Osteocyte (in vitro differentiated cells): ENCODE measurements at places on chromosomes 2 and 18. TPM values are rescaled to one million over a fixed set of nuclear protein-coding genes. Genes with fewer than 3 reads are reported as not detected.

GRCh38 chr2:64773461-64774118, 119.9 kb upstream of the SERTAD2 start:
- H3K36me3 ChIP-seq = peaks cover 5% of the 10 kb centered on the region
- no peak overlapping the region for H3K4me3 ChIP-seq
- no peaks in the 10 kb centered on the region for H3K27me3 ChIP-seq
- peaks cover 8% of the 10 kb centered on the region for H3K4me1 ChIP-seq

Gene CROCC2
- total RNA-seq = not detected in 2 replicates

DNA sequence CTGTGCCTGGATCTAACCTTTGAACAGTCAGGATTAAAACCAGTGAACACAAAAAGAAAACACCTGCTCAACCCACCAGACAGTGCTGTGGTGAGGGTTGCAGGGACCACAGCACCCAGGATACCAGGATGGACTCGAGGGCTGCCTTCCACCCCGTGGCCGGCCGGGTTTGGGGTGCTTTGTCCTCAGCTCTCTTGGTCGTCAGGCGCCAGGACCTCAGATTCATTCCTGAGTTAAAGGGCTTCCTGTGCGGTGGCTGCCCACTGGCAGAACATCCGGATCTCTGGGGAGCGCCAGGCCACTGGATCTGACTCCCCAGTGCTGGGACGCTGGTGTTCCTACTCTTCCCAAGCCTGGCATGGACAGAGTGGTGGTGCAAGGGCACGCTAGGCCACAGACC, 239.8 kb downstream of the TFCP2L1 start:
- no peak overlapping the region for H3K4me3 ChIP-seq
- H3K4me1 ChIP-seq = no peaks in the 10 kb centered on the region
- H3K27ac ChIP-seq = no peak overlapping the region
- H3K27me3 ChIP-seq = peaks cover 39% of the 10 kb centered on the region
- no peaks in the 10 kb centered on the region for H3K36me3 ChIP-seq
- no peak for DNase-seq

- DNase-seq = no peak
- no peak overlapping the region for H3K4me3 ChIP-seq
- H3K36me3 ChIP-seq = no peaks in the 10 kb centered on the region
- no peaks in the 10 kb centered on the region for H3K4me1 ChIP-seq
- H3K27me3 ChIP-seq = peaks cover 29% of the 10 kb centered on the region
These were observed 48.5 kb upstream of the CTDP1 start for GRCh38 chr18:79631096-79631507.

- peaks cover 12% of the 10 kb centered on the region for H3K36me3 ChIP-seq
- no peak for DNase-seq
- H3K4me3 ChIP-seq = no peak overlapping the region
- H3K27me3 ChIP-seq = no peaks in the 10 kb centered on the region
- H3K27ac ChIP-seq = peak overlapping the region; percentile 71
- peaks cover 62% of the 10 kb centered on the region for H3K4me1 ChIP-seq
These were observed 126.6 kb downstream of the ZNF532 start for GRCh38 chr18:58991167-58991798.

DNA sequence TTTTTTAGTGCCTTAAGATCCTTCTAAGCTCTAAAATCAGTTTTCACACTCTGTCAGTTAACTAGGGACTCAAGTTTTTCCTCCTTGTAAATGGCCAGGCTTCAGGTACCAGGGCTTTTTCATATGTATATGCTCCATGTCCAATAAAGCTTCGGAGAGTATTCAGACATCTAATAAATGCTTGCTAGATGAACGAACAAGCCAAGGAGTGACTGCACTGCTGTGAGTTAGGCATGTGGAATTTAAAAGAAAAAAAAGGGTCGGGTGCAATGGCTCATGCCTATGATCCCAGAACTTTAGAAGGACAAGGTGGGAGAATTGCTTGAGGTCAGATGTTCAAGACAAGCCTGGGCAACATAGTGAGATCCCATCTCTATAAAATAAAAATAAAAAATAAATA, 81.9 kb downstream of the CDH2 start:
- no peak overlapping the region for H3K27ac ChIP-seq
- H3K27me3 ChIP-seq = no peaks in the 10 kb centered on the region
- no peak overlapping the region for H3K4me3 ChIP-seq
- no peak for DNase-seq
- H3K4me1 ChIP-seq = peaks cover 25% of the 10 kb centered on the region

- no peaks in the 10 kb centered on the region for H3K27me3 ChIP-seq
- no peak overlapping the region for H3K4me3 ChIP-seq
- H3K4me1 ChIP-seq = peaks cover 58% of the 10 kb centered on the region
- no peak overlapping the region for H3K27ac ChIP-seq
These were observed 20.4 kb downstream of the MBP start for GRCh38 chr18:77111951-77112746.

DNA sequence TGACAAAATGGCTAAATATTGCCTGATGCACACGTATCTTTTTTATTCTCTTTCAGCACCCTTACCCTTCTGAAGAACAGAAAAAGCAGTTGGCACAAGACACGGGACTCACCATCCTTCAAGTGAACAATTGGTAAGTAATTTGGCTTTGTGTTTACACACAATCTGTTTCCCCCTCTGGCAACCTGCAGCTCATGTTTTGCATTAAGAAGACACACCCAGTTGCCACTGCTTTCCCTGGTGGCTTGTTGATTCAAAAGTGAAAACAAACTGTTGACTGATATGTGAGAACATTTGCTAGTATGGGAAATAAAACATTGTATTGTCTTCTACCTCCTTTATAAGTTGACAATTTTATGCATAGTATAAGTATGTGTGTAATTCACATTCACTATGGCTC, 113.0 kb downstream of the MEIS1 start:
- H3K27me3 ChIP-seq = peaks cover 9% of the 10 kb centered on the region
- DNase-seq = no peak
- no peak overlapping the region for H3K4me3 ChIP-seq

Gene SLC1A4
- 78.7 and 81.8 TPM in 2 replicates for total RNA-seq

DNA sequence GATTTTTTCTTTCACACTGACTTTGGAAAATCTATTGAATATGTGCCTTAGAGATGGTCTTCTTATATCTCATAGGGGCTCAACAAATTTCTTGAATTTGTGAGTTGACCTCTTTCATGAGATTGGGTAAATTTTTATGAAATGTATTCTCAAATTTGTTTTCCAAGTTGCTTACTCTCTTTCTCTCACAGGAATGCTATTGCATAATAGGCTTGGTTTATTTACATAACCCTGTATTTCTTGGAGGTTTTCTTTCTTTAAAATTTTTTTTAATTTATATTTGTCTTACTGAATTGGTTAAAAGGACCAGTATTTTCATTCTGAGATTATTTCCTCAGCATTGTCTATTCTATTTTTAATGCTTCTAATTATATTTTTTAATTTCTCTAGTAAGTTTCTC, 917.1 kb downstream of the DPP10 start:
- H3K27ac ChIP-seq = no peak overlapping the region
- H3K4me1 ChIP-seq = no peaks in the 10 kb centered on the region
- H3K4me3 ChIP-seq = no peak overlapping the region
- DNase-seq = no peak

GRCh38 chr2:1740716-1741589, 3.4 kb downstream of the PXDN start:
- DNase-seq = peak; percentile 80
- H3K36me3 ChIP-seq = peaks cover 2% of the 10 kb centered on the region
- H3K4me1 ChIP-seq = peaks cover 68% of the 10 kb centered on the region
- H3K27me3 ChIP-seq = no peaks in the 10 kb centered on the region

GRCh38 chr2:37711308-37711731, 39.9 kb upstream of the CDC42EP3 start:
- peaks cover 8% of the 10 kb centered on the region for H3K36me3 ChIP-seq
- peak overlapping the region; percentile 84 for H3K27ac ChIP-seq
- H3K4me3 ChIP-seq = peak overlapping the region; percentile 6
- no peaks in the 10 kb centered on the region for H3K27me3 ChIP-seq
- peaks cover 37% of the 10 kb centered on the region for H3K4me1 ChIP-seq
- no peak for DNase-seq

GRCh38 chr18:48663931-48664847, 125.4 kb downstream of the CTIF start:
- H3K4me3 ChIP-seq = no peak overlapping the region
- H3K27me3 ChIP-seq = no peaks in the 10 kb centered on the region
- peaks cover 22% of the 10 kb centered on the region for H3K36me3 ChIP-seq
- DNase-seq = peak; percentile 89
- H3K27ac ChIP-seq = no peak overlapping the region

Gene IL1R2
- not detected in 2 replicates for total RNA-seq

DNA sequence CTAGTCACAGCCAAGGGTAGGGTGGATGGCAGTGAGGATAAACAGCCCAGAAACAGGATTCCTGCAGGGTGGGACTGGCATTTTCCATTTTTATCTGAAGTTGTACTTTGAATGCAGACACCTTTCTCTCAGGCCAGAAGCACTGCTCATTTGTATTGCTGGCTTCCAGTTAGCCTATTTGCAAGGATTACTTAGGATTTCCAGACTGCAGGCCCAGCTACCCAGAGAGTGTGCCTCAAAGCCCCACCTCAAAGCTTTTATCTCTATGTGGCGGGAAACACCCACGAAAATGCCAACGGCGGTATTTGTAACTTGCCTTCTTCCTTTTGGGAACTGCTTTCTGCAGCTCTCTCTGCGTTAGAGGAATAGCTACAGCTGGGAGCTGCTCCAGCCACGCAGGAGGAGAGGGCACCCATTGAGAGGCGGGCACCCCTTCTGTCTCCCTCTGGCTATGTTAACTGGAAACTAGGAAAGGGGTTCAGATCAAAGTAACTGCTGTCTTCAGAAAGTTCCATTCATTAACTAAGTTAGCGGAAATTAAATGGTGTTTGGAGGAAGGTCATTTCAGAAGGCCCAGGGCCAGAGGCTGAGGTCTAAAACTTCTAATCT, 144.9 kb downstream of the TGIF1 start:
- H3K4me1 ChIP-seq = peaks cover 51% of the 10 kb centered on the region
- no peak for DNase-seq
- H3K36me3 ChIP-seq = peaks cover 4% of the 10 kb centered on the region
- H3K4me3 ChIP-seq = peak overlapping the region; percentile 74
- peak overlapping the region; percentile 98 for H3K27ac ChIP-seq
- H3K27me3 ChIP-seq = no peaks in the 10 kb centered on the region

DNA sequence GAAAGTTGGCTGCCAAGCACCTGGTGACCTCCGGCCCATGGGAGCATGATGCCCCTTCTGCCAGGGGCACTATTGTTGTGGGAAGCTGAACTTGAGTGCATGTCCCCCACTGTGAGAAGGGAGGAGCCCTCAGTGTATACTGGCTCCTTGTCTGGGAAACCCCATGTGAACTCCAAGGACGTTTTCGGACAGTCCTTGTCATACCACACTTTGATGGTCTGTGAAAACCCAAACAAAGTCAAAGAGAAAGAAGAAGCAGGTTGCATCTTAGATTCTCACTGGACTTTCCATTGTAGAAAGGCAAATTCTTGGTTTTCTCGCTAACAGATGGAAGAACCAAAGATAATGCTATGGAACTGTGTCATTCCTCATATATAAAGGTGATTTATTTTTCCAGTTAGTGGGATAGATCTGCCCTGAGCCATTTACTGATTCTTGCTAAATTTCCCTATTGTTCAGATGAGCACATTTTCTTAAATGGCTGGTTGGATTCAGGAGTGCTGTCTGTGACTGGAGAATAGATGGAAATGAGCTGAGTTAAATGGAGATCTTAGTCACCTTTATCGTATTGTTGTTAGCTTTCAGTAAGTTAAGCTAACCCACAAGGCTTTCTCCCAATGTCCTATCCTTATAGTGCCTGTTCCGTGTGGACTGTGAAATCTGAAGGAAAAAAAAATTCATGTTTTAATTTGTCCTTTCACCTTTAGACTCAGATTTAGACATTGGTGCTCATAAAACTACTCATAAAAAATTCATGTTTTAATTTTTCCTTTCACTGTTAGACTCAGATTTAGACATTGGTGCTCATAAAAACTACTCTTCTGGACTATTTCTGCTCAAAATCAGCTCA, 166.6 kb downstream of the ACTR3 start:
- no peak overlapping the region for H3K4me3 ChIP-seq
- peaks cover 20% of the 10 kb centered on the region for H3K27me3 ChIP-seq
- H3K36me3 ChIP-seq = no peaks in the 10 kb centered on the region
- H3K27ac ChIP-seq = no peak overlapping the region

GRCh38 chr2:46793423-46794416, 121.9 kb downstream of the MCFD2 start:
- H3K4me3 ChIP-seq = no peak overlapping the region
- H3K4me1 ChIP-seq = peaks cover 21% of the 10 kb centered on the region
- DNase-seq = no peak
- H3K36me3 ChIP-seq = peaks cover 7% of the 10 kb centered on the region
- no peak overlapping the region for H3K27ac ChIP-seq

Gene RPRM
- not detected in 2 replicates for total RNA-seq

DNA sequence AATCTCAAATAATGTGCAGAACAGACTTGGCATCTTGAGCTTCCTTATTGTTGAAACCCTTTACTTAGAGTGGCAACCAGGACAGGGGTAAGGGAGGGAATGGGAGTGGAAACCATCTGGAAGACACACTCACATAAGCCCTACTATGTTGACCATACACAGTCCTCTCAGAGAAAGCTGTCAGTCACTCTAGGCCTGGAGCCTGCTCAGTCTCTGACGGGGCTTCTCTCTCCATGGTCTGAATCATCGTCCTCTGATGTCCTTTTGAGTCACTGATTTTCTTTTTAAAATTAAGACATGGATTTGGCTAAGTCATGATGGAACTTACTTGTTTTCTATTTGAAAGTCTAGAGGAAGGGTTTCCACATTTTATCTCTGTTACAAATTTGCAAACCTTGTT, 74.0 kb downstream of the MYO1B start:
- H3K4me3 ChIP-seq = no peak overlapping the region
- H3K27me3 ChIP-seq = no peaks in the 10 kb centered on the region
- H3K27ac ChIP-seq = peak overlapping the region; percentile 80
- peaks cover 59% of the 10 kb centered on the region for H3K4me1 ChIP-seq
- peaks cover 1% of the 10 kb centered on the region for H3K36me3 ChIP-seq

Gene SLC19A3
- not detected in 2 replicates for total RNA-seq

DNA sequence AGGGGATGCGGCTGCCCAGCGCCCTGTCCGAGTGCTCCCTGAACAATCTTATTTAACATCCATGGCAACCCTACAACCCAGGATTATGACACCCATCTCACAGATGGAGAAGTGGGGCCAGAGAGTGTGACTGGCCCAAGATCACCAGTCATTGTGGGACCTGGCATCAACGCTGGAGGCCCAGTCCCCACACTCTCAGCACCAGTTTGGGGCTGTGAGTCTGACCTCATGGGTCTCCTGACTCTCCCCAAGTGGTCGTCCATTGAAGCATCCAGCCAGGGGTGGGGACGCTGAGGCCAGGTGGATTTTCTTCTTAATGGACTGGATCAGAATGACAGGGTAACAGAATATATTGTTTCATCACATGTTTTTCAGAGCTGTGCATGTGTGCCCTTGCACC, 24.5 kb downstream of the MAL start:
- peaks cover 10% of the 10 kb centered on the region for H3K27me3 ChIP-seq
- no peak overlapping the region for H3K27ac ChIP-seq
- no peak overlapping the region for H3K4me3 ChIP-seq
- no peaks in the 10 kb centered on the region for H3K4me1 ChIP-seq

Gene RHBDD1
- total RNA-seq = 27.7 and 32.7 TPM in 2 replicates

DNA sequence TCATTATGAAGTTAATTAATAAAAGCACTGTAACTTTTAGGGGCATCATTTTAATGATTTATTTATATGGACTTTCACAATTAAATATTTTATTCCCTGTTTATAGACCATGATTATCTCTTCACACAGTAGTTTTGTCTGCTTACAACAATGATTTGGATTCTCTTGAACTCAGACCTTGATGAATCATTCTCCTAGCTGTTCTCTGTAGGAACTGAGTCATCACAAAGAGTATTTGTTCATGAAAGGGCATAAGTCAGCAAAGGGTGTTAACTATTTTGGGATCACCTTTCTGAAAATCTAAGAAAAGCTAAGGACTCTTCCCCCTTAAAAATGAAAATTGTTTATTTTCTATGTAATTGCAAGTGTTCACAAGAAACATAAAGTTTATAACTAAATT, 461.1 kb upstream of the UBE2E3 start:
- H3K36me3 ChIP-seq = no peaks in the 10 kb centered on the region
- H3K4me1 ChIP-seq = peaks cover 28% of the 10 kb centered on the region
- no peaks in the 10 kb centered on the region for H3K27me3 ChIP-seq
- no peak for DNase-seq
- H3K4me3 ChIP-seq = no peak overlapping the region
